Breast epithelium (tissue), 4 donors: ENCODE measurements at places on chromosomes 3 and 15. TPM values are rescaled to one million over a fixed set of nuclear protein-coding genes. Genes with fewer than 3 reads are reported as not detected.

DNA sequence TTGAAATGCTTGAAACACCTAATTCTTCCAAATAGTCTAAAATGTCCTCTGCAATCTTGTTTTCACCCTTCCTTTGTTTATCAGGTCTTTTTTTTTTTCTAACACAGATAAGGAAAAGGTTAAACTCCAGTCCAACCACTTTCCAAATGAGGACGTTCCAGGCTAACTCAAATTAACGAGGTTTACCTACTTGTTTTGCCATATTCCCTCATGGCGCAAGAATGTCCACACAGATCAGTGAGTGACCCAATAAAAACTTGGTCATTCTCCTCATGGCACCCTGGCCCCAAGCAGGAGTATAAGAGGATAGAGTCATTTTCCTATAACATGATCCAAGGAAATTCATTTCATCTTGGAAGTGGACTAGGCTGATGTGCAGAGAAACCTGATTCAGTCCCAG lies 6.6 kb upstream of the LIPC start:
- H3K27me3 ChIP-seq, result no peaks in the 10 kb centered on the region
- H3K4me3 ChIP-seq, result no peak overlapping the region
- H3K27ac ChIP-seq, result no peak overlapping the region
- H3K4me1 ChIP-seq, result no peaks in the 10 kb centered on the region

GRCh38 chr3:170417090-170417489 lies 1.6 kb upstream of the CLDN11 start:
- no peaks in the 10 kb centered on the region for H3K36me3 ChIP-seq
- H3K4me1 ChIP-seq, result peaks cover 4% of the 10 kb centered on the region
- no peaks in the 10 kb centered on the region for H3K27me3 ChIP-seq
- no peak overlapping the region for H3K4me3 ChIP-seq
- no peak for DNase-seq

- no peaks in the 10 kb centered on the region for H3K4me1 ChIP-seq
- no peaks in the 10 kb centered on the region for H3K27me3 ChIP-seq
- H3K4me3 ChIP-seq, result no peak overlapping the region
- H3K27ac ChIP-seq, result no peak overlapping the region
- no peaks in the 10 kb centered on the region for H3K36me3 ChIP-seq
These were observed 6.3 kb downstream of the CDIN1 start for GRCh38 chr15:36585774-36586173.

- no peaks in the 10 kb centered on the region for H3K27me3 ChIP-seq
- no peaks in the 10 kb centered on the region for H3K4me1 ChIP-seq
- no peak for DNase-seq
- no peak overlapping the region for H3K27ac ChIP-seq
These were observed 233.5 kb upstream of the WNT5A start for GRCh38 chr3:55720614-55721013.

- DNase-seq, result no peak
- H3K27ac ChIP-seq, result no peak overlapping the region
- no peaks in the 10 kb centered on the region for H3K36me3 ChIP-seq
- H3K4me1 ChIP-seq, result no peaks in the 10 kb centered on the region
These were observed 92.7 kb upstream of the OCA2 start for GRCh38 chr15:28191832-28192231.

GRCh38 chr3:72633534-72633933 lies 214.7 kb downstream of the SHQ1 start:
- no peaks in the 10 kb centered on the region for H3K27me3 ChIP-seq
- H3K36me3 ChIP-seq, result no peaks in the 10 kb centered on the region
- no peak overlapping the region for H3K27ac ChIP-seq
- no peak for DNase-seq

DNA sequence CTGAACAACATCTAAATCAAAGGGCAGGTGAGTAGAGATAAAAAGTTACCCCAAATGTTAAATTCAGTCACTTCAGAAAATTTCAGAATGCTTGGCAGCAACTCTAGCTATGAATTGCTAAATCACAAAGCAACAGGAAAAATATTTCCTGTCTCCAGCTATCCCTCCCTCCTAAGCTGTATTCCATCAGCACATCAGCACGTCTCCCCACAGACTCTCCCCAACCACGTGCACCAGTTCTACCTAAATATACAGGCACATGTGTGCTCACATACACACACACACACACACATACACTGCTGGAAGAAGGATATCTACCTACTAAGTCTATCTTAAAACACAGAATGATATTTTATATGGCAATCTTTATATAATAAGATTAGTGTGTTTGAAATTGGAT lies 177.1 kb upstream of the ARHGEF26 start:
- no peaks in the 10 kb centered on the region for H3K27me3 ChIP-seq
- no peaks in the 10 kb centered on the region for H3K4me1 ChIP-seq
- no peak overlapping the region for H3K4me3 ChIP-seq
- H3K27ac ChIP-seq, result no peak overlapping the region

The C3orf85 gene
- total RNA-seq, result not detected

The MESP2 gene
- not detected for total RNA-seq

The IMPDH2 gene
- 123 TPM for total RNA-seq

The SLC12A8 gene
- total RNA-seq, result 12.5 TPM

The NOX5 gene
- total RNA-seq, result 1.9 TPM

The ADGRG7 gene
- not detected for total RNA-seq

The CAMKV gene
- 1.5 TPM for total RNA-seq

The RRP9 gene
- total RNA-seq, result 23.1 TPM
